Hypothalamus (tissue), 51 donors: ENCODE measurements at places on chromosomes 2 and 18.

- DNase-seq: no peak
These were observed 193.6 kb upstream of the PKDCC start for GRCh38 chr2:41854227-41854626.

DNA sequence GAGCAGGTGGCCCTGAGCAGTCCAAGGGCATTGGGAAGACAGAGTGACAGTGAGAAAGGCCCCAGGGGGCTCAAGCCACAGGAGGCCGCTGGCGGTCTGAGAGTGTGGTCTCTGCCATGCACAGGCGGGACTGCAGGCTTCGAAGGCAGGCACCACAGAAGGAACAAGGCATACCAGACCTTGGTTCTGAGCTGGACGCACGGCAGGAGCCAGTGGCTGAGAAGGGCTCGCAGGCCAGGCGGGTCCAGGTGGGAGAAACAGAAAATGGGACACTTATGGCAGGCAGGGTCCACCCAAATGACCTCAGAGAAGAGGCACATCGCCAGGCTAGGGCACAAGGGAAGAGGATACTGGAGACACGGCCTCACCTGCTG lies 14.9 kb downstream of the HJURP start:
- DNase-seq: no peak

GRCh38 chr2:75709297-75709696 lies 1.4 kb downstream of the GCFC2 start:
- no peak for DNase-seq

- DNase-seq: no peak
These were observed 54.7 kb downstream of the BIN1 start for GRCh38 chr2:127052057-127052770.

- no peak for DNase-seq
These were observed 2.1 kb downstream of the EFR3B start for GRCh38 chr2:25044011-25044410.

DNA sequence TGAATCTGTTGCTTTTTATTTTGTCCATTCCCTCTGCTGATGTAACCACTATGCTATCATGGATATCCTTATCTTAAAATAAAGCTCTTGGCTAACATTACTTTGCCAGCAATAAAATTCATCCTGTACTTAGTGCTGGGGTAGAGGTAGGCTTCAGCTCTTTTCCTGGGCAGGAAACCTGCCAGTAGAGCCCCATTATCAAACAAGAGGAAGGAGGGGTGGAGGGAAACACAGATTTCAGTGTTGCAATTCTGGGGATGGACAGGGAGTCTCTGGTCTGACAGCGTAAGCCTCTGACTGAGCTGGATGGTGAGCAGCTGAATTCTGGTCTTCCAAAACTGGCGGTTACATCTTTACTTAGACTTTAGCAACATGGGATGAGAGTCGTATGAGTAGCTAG lies 47.5 kb downstream of the CASP8 start:
- no peak for DNase-seq

- no peak for DNase-seq
These were observed 216.2 kb downstream of the SRBD1 start for GRCh38 chr2:45394842-45395241.

DNA sequence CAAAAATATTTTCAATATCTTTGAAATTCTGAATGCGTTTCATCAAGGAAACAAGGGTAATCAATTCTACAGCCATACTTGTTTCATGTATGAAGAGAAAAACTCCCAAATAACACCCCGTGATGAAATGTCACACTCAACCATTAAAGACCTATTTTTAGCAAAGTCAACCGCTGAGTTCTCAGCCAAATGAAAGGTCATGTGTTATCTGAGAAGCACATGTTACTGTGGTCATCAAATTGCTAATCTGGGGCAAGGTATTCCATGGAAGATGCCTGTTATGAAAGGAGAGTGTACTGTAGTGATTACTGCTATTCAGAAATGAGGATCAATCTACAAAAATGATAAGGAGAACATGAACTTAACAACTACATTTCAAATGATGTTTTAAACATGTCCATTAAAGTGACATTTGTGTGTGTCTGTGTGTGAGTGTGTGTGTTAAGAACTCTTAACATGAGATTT lies 126.7 kb downstream of the BCL2 start:
- no peak for DNase-seq

GRCh38 chr2:222311978-222312738 lies 13.4 kb upstream of the PAX3 start:
- no peak for DNase-seq

- DNase-seq: no peak
These were observed 859.2 kb downstream of the CNTNAP5 start for GRCh38 chr2:124884315-124884714.

GRCh38 chr2:133431289-133431688 lies 137.0 kb downstream of the NCKAP5 start:
- no peak for DNase-seq
